NCI-H1930 (cell line): ENCODE measurements at places on chromosomes 6 and 20.

DNA sequence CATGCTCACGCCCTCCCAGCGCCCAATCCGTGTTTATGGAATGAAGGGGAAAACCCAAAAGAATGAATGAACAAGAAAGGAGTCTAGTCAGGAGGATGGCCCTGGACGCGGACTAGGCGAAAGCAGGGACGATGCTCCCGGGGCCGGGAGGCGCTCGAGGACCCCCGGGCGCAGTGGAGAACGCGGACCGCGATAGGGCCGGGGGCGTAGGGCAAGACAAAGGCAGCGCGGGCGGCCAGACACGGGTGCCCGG is 758 bp downstream of the GCLC start:
- DNase-seq: no peak

GRCh38 chr6:21244897-21245470 is 348.6 kb upstream of the SOX4 start:
- DNase-seq: no peak

DNA sequence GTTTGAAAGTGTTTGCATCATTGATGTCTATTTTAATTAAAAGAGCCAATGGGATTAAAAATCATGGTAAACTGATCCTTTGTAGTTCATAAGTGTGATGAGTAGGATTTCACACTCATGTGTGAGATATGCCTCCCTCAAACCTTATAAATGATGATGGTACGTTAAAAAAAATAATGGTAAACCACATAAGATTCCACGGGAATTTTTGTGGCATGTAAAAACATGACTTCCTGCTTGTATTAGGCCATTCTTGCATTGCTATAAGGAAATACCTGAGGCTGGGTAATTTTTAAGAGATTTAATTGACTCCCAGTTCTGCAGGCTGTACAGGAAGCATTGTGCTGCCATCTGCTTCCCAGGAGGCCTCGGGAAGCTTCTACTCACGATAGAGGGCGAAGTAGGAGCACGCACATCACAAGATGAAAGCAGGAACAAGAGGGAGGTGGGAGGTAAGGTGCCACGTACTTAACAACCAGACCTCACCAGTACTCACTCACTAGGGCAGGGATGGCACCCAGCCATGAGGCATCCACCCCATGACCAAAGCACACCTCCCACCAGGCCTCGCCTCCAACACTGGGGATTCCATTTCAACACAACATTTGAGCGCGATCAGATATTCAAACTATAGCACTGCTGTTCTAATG is 187.6 kb upstream of the QKI start:
- no peak for DNase-seq

DNA sequence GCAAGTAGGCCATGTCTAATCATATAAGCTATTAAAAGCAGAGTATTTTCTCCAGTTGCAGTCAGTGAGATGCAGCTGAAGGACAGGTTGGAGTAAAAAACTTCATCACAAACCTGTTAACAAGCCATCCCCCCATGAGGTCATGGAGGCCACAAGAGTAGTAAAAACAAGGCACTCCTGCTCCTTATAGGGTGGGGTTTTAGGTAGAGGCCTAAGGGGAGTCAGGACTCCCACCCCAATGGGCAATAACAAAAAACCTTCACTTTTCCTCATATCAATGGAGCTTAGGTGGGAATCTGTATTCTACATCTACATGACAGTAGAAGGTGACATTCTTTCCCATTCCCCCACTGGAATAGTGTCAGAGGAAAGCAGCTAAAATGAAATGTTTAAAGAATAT is 428.1 kb upstream of the KHDRBS2 start:
- DNase-seq: no peak

DNA sequence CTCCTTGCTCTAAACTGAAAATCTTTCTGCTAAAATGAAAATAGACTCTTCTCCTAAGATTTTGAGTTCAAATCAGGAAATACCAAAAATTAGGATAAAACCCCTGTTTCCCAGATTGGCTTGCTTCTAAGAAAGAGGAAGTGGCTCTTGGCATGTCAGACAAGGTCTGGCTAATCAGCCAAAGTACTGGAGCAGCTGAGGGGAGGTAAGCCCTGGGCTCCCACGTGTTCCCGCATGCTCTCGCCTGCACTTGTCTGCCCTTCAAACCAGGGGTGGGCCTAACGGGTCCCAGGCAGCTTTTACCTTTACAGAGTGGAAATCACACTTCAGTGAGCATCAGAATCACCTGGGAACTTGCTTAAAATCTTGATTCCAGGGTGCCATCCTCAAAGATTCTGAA is 43.2 kb upstream of the GABRR1 start:
- DNase-seq: no peak

DNA sequence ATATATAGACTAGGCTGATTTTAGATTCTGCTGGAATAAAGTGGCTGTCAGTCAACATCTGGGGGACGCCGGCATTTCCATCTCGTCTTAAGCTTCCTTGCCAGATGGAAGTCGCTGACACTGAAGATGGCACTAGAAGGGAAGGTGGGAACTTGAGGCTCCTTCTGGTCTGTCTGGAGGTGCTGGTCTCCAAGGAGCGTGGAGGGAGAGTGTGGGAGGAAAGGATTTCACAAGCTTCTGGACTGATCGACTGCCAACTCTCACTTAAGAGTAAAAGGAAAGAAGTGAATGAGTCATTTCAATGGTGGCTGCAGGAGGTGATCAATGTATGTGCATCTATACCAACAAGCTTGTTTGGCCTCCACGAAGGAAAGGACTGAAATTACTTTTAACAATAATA is 40.4 kb downstream of the DUSP22 start:
- no peak for DNase-seq

GRCh38 chr6:3351105-3351676 is 92.4 kb downstream of the PSMG4 start:
- no peak for DNase-seq

- DNase-seq: no peak
Observed at GRCh38 chr6:29626948-29627754, 5.8 kb downstream of the GABBR1 start.

DNA sequence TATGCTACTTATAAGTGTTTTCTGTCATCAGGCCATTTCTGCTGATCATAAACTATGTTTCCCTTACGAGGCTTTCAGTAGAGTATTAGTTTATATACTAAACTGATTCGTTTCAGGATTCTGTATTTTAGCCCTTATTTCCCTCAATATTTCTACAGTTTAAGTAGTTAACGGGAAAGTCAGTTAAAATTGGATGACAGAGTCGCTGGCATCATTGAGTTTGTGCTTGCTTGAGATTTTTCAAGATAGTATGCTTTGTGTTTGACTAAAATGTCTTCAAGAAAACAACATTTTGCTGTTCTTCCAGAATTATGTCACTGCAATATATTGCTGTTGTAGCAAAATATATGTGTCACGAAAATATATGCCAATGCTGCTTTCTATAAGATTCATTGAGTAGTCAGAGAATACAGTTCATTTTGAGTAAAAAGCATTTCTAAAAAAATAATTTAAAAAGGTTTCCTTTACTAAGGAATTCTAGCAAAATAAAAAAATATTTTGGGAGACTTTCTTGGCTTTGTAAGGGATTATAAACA is 51.4 kb downstream of the NCOA7 start:
- no peak for DNase-seq

DNA sequence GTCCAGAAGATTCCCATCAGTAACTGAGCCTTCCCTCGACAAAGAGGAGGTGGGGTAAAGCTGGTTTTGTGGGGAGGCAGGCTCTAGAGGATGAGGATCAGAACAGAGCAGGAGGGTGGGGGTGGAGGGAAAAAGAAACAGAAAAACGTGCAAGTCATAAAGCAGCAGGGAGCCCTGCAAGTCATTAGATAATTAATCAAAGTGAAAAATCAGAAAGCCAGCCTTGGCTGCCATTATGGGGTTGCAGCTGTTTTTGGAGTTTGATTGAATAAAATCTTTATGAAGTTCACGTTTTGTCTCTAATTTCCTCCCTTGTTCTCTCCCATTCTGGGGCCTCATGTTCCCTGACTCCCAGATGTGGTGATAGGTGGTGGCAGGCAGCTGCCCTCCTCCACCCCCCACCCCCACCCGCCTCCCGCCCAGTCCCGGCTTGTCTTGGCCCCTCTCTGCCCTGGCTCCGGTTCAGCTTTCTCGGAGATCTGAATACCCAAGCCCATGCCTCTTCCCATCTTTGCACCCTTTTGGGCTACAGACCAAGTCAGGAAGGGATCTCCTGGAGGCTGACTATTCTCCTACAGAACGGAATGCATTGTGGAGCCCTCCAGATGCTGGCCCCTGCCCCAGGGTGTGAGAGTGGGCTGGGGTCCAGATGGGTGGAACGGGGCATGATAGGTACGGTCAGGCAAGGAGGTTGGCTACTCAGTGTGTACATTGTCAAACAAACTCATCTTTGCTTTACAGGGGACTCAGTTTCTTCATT is 141.8 kb downstream of the CDC5L start:
- DNase-seq: no peak

- no peak for DNase-seq
Observed at GRCh38 chr6:145713773-145714172, 21.5 kb downstream of the EPM2A start.

- DNase-seq: no peak
Observed at GRCh38 chr6:4010689-4011090, 68.2 kb downstream of the FAM217A start.

- no peak for DNase-seq
Observed at GRCh38 chr6:138129190-138129589, 22.0 kb upstream of the PERP start.

GRCh38 chr20:46122071-46122470 is 4.0 kb downstream of the CD40 start:
- no peak for DNase-seq

GRCh38 chr20:10728873-10729670 is 55.3 kb upstream of the JAG1 start:
- no peak for DNase-seq

DNA sequence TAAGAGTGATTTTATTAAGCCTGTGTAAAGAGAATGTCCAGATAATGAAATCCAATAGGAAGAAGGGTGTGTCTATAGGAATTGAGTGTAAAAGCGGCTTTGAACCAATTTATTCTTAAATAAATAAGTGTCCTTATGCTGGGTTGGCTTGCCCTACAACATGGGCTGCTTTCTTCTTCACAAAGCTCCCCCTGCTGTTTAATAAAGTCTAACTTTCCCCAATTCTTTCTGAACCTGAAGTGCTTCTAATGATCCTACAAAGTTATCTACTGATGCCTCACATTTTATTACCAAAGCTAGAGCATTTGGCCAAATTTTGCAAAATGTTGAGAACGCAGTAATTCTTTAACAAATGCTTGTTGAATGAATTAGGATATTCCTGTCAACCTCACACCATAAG is 36.3 kb upstream of the SIRT5 start:
- no peak for DNase-seq

DNA sequence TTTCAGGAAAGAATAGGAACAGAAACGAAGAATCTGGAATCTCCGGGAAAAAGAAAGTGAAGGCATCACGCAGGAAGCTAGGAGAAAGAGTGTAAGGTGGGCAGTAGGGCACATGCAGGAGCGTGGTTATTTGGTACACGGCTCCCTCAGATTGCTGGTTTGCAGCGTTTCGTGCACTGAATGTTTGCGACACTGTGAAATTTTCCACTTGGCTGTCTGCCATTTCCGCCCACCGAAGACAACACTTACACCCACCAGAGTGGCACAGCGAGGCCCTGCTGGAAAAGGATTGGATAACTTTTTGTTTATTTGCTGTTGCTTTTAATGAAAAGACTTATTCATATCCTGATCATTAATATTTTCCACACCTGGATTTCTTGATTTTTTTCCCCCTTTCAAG is 248.3 kb downstream of the GMPR start:
- no peak for DNase-seq

DNA sequence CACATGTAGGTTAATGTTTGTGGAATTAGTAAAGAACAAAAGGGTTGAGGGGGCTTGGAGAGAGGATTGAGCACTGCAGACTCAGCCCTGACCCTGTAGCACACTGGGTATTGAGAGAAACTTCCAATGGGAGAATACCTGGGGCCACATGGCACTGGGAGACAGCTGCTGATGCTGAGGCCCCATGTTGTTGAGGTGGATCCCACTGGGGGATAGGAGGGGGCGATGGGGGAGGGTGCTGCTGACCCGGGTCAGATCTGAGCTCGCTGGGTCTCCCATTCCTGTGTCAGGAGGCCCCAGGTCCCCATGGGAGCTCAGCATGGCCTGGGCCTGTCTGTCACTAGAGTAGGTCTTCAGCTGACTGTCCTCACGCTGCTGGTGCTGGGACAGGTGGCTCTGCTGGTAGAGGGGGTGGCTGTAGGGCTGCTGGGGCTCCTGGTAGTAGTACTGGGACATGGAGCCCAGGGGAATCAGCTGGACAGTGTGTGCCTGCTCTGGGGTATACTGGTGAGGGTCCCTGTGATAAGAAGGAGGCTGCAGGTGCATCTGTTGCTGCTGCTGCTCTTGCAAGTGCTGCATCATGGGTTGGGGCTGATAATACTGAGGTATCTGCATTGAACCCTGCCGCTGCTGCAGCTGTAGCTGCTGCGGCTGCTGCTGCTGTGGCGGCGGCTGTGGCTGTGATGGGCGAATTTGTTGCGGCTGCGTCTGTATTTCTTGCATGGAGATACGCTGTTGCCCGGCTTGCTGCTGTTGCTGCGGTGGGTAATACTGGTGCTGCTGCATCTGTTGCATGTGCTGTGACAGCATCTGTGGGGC is 50.6 kb upstream of the MRPS10 start:
- DNase-seq: no peak

GRCh38 chr6:32940656-32941213 is at the start of gene HLA-DMB:
HLA-DMB (minus strand) TSS chr6:32941028; CDS start chr6:32940807, 221 bp downstream.
- DNase-seq: peak; percentile 6

GRCh38 chr20:63082939-63083735 is 76.4 kb upstream of the BHLHE23 start:
- DNase-seq: no peak

DNA sequence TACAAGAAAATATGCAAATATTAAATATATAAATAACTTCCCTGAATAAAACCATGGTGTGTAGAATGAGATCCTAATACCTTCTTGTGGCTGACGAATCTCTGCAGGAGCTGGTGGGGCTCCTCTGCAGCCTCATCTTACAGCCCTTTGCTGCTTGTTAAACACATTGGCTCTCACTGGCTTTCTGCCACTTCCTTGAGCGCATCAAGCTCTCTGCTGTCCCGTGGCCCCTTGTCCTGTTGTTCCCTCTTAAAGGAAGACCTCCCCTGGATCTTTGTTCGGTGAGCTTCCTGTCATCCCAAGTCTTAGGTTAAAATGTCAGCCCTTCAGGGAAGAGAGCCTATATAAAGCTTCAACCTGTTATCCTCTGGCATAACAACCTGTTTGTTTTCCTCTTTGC is 519.6 kb downstream of the DOK5 start:
- DNase-seq: no peak

DNA sequence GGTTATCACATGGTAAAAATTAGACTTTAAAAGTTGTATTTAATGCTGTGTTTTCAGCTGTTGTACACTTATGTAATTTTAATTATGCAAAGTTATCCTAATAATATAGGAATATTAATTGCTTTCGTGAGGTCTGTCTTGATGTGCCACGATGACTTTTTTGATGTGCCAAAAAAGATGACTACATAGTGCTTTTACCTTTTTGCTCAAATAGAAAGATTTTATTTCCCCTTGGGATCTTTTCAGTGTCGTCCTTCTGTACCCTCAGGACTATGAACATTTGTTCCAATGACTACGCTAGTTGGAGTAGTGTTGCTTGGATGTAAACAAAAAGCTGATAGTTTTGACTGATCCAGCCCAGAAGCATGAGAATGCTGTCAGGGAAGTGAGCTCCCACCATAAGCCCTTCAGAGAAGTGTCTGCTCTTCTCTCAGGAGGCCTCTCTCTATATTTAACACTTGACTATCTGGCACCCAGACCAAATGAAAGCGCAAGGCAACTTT is 1.2 kb upstream of the CD164 start:
- DNase-seq: no peak
